ENCODE measurements at places on chromosomes 11 and 22.

DNA sequence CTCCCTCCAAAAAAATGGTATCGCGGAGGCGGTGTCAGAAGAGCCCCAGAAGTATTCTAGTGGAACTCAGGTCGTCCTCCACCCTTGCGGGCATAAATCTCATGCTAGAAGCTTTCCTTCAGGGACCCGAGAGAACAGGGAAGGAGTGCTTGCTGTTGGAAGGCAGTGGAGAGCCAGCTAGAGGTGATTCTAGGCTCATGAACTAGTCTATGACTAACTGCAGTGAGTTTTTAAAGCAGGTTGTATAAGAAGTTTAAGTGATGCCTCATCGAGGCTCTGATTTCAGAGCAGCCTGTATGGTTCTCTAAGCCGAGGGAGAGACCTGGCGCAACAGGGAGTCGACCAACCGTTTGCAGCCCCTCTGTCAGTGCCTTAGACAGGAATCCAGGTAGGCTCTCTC, 85.7 kb downstream of the TBC1D22A start:
- DNase-seq = no peak

- DNase-seq = no peak
Measured at GRCh38 chr22:28892175-28892731, 8.9 kb downstream of the ZNRF3 start.

- DNase-seq = no peak
Measured at GRCh38 chr22:23089010-23089409, 18.7 kb downstream of the GNAZ start.

GRCh38 chr11:103844327-103845215, 191.9 kb upstream of the DDI1 start:
- no peak for DNase-seq

DNA sequence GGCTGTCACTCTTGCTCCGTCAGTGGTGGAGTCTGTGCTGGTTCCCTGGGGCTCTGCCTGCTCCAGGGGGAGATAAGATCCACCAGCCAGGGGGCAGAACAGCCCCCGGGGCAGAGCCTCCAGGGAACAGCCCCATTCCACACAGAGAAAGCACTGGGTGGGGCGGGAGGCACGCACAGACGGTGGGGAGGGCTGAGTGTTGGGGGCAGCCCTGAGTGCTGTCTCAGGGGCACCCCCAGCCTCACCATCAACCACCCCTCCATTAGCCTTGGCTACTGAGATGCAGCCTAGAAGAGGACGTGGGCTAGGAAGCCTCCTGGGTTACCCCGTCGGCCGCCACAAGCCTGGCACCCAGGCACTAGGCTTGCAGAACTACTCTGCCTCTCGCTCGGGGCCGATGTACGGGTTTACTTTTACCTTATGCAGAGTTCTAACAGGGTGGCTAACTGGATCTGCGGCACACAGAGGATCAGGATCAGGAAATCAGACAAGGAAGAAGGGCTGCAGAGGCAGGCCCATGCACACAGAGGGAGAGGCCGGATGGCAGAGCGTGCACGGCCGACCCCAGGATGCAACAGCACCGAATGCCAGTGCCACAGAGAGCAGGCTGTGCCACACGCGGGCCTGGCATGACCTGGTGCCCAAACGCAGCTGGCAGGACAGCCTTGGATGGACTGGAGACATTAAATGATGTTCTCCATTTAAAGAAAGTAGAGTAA, 140.5 kb downstream of the CTTN start:
- DNase-seq = no peak

DNA sequence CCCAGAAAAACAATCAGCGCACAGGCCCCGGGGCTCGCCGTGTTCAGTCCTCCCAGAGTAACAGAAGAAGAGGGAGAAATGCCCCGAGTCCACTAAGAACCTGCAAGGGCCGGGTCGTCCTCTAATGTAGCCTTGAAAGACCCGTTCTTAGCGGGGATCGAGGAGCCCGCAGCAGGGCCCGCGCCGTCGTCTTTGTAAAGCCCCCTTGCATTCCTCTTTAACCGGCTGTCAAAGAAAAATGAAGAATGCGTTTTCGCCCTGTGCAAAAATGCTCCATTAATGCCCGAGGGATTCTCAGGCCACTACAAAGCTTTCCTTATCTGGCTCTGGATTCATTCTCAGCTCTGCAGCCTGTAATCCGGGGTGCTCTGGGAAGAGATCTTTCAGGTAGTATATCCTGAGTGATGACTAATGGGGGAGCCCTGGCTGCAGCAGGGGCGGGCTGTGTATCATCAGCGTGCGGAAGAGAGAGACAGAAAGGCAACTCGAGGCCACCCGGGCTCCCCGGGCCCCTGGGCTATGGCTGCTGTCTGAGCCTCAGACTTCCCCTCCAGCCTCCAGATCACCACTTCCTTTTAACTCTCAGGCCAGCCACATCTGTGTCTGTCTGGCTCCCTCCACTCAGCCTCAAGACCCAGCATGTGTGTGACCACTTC, 78.2 kb downstream of the FBLN1 start:
- no peak for DNase-seq

- no peak for DNase-seq
Measured at GRCh38 chr11:60338053-60338452, 11.0 kb downstream of the MS4A6E start.

- no peak for DNase-seq
Measured at GRCh38 chr11:69002110-69002569, 10.9 kb downstream of the MRGPRF start.

GRCh38 chr22:36985211-36985889, 33.9 kb downstream of the TST start:
- DNase-seq = no peak

DNA sequence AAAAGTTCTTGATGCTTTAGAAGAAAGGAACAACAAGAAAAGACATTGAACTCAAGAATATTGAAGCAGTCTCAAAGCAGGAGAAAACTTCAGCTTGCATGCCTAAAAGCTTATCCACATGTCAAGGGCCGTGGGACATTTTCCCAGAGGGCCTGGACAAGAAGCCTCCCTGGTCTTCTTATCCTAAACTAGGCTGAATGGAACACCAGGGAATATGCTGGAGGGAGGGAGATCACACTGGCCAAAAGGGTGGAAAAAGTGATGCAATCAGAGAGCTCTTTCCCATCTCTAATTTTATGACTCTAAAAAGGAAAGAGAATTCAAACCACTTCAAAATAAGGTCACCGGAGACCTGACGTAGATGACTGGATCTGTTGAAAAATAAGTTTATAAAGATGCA, 107.2 kb downstream of the MPPED2 start:
- DNase-seq = no peak

- no peak for DNase-seq
Measured at GRCh38 chr11:24661331-24661730, 164.5 kb downstream of the LUZP2 start.

DNA sequence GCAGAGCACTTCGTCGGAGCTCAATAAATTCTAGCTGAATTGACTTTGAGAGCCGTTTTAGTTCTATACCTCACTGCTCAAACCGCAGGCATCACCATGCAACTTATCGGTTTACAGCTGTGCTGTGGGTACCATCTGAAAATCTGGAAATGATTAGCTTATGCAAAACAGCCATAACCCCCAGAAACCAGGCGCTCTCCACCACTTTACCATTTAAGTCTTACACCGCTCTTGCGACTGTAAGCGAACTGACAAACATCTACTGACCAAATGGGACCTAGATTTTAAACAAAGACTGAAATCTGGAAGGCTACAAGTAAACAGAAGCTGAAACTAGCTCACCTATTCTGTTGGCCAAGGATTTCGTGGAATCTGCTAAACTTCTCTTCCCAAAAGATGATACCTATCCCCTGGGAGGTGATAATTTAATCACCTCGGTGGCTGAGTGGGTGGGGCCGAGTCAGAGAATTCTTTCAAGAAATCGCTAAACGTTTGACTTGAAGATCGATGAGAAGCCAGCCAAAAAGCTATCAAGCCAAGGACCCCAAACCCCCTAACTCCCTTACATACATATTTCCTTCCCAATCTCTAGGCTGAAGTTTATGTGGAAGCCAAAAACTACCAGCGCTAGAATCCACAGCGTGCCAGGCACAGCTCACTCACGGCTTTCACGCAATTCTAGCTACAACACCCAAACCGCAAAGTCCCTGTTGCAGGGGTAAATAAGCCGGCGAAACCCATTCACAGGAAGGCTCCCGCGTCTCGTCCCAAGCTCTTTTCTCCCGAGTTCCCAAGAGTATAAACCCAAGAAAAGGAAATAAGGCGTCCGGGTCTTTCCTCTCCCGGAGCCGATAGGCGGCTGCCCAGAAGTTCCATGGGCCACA, 644 bp downstream of the SPTY2D1 start:
- DNase-seq = no peak

GRCh38 chr11:118059246-118059940, 17.5 kb upstream of the TMPRSS4 start:
- DNase-seq = no peak

DNA sequence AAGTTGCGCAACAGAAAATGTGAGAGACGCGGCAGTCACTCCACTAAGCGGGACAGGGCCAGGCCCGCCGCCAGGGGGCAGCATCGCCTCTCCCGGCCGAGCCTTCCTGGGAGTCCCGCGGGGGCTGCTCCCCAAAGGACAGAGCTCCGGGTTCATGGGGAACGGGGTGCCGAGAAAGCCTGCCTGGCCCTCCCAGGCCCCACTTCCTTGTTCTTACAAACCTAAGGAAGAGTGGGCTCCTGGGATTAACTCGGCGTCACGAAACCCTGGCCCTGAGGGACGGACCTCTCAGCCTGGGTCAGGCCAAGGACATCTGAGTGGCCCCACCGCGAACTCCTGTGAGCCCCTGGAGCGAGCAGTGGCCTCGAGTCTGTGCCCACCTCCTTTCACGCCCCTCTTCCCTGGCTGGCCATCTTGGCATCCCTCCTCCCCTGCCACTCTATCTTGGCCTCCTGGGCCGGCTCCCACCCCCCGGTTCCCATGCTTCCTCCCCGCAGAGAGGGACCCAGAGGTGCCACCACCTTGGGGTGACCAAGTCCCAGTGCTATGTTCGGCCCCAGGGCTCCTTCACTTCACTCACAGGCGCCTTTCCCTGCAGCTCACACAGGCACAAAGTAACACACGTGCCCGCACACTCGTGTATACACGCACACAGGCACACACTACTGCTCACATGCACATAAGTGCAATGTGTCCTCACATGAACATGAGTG, 99.9 kb upstream of the FGF3 start:
- peak; percentile 59 for DNase-seq

- DNase-seq = peak; percentile 77
Measured at GRCh38 chr22:50544078-50544745, 1.5 kb upstream of the KLHDC7B start.

GRCh38 chr11:110430267-110431050, 711 bp downstream of the FDX1 start:
- DNase-seq = no peak

DNA sequence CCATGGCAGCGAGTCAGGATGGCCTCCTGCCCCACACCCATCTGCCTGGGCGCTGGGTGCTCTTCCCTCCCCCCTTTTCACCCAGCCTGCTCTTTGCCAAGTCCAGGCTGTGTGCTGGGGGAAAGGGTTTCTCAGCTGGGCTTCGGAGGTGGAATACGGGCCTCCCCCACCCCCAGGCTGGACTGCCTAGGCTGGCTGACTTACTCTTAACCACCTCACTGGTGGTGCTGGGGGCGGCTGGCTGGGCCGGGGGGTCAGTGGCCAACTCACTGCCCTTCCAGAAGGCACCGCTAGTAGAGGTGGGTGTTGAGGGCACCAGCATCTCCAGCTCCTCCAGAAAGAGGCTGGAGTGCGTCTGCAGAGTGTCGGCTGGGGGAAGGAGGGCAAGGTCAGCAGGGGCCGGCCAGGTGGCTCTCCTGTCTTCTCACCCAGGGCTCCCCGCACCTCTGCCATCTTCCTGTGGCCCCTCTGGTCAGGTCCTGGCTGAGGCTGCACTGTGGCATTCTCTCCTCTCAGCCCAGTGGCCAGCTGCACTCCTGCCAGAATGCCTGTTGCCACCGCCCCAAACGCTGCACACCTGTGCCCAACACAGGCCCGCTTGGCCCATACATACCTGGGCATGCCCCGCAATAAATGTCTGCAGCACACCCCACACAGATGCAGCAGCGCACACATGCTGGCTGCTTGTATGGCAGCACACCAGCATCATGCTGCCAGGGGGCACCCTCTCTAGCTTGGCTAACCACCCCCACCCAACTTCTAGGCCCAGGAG, 9.7 kb downstream of the PITPNM1 start:
- no peak for DNase-seq

GRCh38 chr11:35153280-35153679, 14.3 kb downstream of the CD44 start:
- no peak for DNase-seq

DNA sequence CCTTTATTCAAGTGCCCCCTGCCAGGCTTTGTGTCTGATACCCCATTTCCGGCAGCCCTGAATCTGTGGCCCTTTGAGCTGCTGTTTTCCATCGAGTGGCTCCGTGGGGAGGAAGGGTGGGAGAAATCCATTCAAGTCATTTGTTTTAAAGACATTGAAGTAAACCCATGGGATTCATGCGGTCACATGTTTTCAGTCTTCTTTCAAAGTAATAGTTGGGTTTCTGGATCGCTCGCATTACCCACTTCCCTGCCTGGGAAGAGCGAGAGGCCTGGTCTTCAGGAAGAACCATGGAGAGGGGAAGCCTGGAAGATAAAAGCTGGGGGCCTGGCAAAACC, 14.4 kb downstream of the DAGLA start:
- no peak for DNase-seq

GRCh38 chr11:58867556-58867955, 23.1 kb upstream of the GLYATL2 start:
- no peak for DNase-seq

GRCh38 chr11:18221274-18221876, 15.2 kb downstream of the SAA4 start:
- DNase-seq = no peak

- no peak for DNase-seq
Measured at GRCh38 chr22:26634189-26634588, 12.4 kb downstream of the CRYBA4 start.

DNA sequence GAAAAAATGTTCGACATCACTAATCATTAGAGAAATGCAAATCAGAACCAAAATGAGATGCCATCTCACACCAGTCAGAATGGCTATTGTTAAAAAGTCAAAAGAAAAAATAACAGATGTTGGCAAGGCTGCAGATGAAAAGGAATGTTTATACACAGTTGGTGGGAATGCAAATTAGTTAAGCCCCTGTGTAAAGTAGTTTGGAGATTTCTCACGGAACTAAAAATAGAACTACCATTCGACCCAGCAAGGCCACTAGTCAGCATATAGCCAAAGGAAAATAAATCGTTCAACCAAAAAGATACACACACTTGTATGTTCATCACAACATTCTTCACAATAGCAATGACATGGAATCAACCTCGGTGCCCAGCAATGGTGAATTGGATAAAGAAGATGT, 503.2 kb downstream of the OPCML start:
- DNase-seq = no peak

- DNase-seq = no peak
Measured at GRCh38 chr11:57982776-57983175, 40.9 kb upstream of the OR9Q1 start.

All from stimulated activated CD8-positive, alpha-beta memory T cell treated with anti-CD3 and anti-CD28 coated beads, Interleukin-4, amount 100 ng/mL, for 24 hours (primary cell).